A673 (cell line): ENCODE measurements at places on chromosomes 7 and 10. TPM values are rescaled to one million over a fixed set of nuclear protein-coding genes. Genes with fewer than 3 reads are reported as not detected.

DNA sequence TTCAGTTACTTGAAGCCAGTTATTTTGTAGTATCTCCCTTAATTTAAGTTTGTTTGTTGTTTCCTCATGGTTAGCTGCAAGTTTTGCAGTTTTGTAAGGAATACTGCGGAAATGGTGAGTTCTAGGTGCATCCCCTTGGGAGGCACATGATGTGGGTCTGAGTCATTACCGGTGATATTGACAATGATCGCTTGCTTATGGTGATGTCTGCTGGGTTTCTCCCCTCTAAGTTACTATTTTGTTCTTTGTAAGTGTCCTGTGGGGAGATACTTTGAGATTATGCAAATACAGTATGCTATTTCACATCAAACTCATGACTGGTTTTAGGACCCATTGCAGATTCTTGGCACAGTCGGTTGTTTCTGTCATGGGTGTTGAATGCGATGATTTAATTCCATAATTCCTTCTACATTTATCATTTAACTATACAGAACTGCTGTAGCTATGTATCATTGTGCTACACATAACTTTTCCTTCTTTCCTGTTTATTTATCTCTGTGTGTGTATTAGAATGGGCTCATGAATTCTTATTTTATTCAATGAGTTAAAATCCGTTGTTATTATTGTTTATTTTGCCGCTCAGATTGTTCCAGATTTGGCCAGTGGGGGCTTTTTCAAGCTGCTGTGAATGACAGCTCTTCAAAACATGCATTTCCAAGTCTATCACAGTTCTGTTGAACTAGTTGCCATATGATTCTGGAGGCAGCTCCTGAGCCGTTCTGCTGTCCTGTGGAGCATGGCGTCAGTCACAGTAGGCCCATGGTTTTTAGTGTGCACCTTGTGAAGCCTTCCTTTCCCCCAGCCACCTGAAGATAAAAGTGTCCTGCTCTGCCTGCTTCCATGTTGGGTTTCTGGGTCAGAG is 18.4 kb downstream of the TSPAN14 start:
- peak overlapping the region; percentile 70 for H3K27ac ChIP-seq
- H3K4me1 ChIP-seq, result peaks cover 44% of the 10 kb centered on the region
- peaks cover 5% of the 10 kb centered on the region for H3K36me3 ChIP-seq
- no peak overlapping the region for H3K4me3 ChIP-seq
- no peaks in the 10 kb centered on the region for H3K27me3 ChIP-seq
- DNase-seq, result peak; percentile 74

DNA sequence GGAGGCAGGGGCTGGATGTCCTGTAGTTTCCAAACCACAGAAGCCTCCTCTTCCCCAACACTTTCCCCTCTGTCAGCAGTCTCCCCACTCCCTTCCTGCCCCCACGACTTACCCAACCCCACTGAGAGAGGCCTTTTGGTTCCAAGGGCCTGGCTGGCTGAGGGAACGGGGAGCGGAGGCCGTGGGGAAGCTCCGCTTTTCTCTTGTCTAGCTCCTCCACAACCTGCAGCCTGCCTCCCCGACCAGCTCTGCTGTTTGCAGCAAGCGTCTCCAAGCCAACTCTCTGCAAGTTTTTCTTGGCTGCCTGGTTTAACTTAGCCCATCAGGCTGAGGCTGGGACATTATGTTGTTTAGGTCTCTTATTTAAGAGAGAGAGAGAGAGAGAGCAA is 126.8 kb downstream of the NEURL1 start:
- H3K4me1 ChIP-seq, result no peaks in the 10 kb centered on the region
- H3K27ac ChIP-seq, result no peak overlapping the region
- peaks cover 15% of the 10 kb centered on the region for H3K36me3 ChIP-seq
- H3K4me3 ChIP-seq, result no peak overlapping the region
- no peaks in the 10 kb centered on the region for H3K27me3 ChIP-seq

DNA sequence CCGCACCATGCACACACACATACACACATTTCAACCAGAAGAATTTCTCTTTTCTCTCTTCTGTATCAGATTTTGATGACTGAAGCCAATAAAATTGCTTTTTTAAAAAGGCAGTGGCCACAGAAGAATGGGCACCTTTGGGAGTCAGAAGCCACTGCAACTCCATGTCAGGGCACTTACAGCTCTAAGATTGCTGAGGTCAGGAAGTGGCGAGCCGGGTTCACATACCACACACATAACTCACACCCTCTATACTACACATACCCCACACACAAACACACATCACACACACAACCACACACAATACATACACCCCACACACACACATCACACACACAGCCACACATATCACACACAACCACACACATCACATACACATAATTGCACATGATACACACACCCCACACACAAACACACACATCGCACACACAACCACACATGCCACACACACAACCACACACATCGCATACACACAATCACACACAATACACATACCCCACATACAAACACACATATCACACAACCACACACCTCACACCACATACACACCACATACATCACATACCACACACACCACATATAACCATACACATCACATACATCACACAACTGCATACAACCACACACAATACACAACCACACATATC is 31.2 kb downstream of the GPRIN2 start:
- peaks cover 14% of the 10 kb centered on the region for H3K4me1 ChIP-seq
- no peak overlapping the region for H3K27ac ChIP-seq
- H3K36me3 ChIP-seq, result no peaks in the 10 kb centered on the region
- no peak overlapping the region for H3K4me3 ChIP-seq
- DNase-seq, result peak; percentile 28
- H3K27me3 ChIP-seq, result no peaks in the 10 kb centered on the region

GRCh38 chr7:68246189-68246633 is 1249.6 kb downstream of the TYW1 start:
- H3K36me3 ChIP-seq, result no peaks in the 10 kb centered on the region
- no peaks in the 10 kb centered on the region for H3K4me1 ChIP-seq
- no peaks in the 10 kb centered on the region for H3K27me3 ChIP-seq

- H3K4me1 ChIP-seq, result peaks cover 50% of the 10 kb centered on the region
- peak overlapping the region; percentile 21 for H3K27ac ChIP-seq
- H3K27me3 ChIP-seq, result no peaks in the 10 kb centered on the region
- no peak overlapping the region for H3K4me3 ChIP-seq
- no peak for DNase-seq
Measured at GRCh38 chr7:116584721-116585120, 59.9 kb downstream of the CAV1 start.

- H3K4me1 ChIP-seq, result peaks cover 13% of the 10 kb centered on the region
- H3K27me3 ChIP-seq, result no peaks in the 10 kb centered on the region
- DNase-seq, result no peak
Measured at GRCh38 chr7:102175423-102176170, 111.1 kb upstream of the SH2B2 start.

GRCh38 chr10:2011106-2011716 is 273.9 kb upstream of the ADARB2 start:
- H3K4me3 ChIP-seq, result no peak overlapping the region
- no peaks in the 10 kb centered on the region for H3K36me3 ChIP-seq
- DNase-seq, result no peak
- peaks cover 11% of the 10 kb centered on the region for H3K27me3 ChIP-seq

GRCh38 chr7:16562456-16563220 is 36.0 kb downstream of the LRRC72 start:
- H3K4me1 ChIP-seq, result peaks cover 22% of the 10 kb centered on the region
- DNase-seq, result no peak
- H3K36me3 ChIP-seq, result no peaks in the 10 kb centered on the region
- no peak overlapping the region for H3K4me3 ChIP-seq
- no peaks in the 10 kb centered on the region for H3K27me3 ChIP-seq

GRCh38 chr7:43501870-43502269 is 81.0 kb upstream of the STK17A start:
- no peak for DNase-seq
- no peaks in the 10 kb centered on the region for H3K27me3 ChIP-seq
- no peak overlapping the region for H3K4me3 ChIP-seq
- H3K4me1 ChIP-seq, result no peaks in the 10 kb centered on the region

DNA sequence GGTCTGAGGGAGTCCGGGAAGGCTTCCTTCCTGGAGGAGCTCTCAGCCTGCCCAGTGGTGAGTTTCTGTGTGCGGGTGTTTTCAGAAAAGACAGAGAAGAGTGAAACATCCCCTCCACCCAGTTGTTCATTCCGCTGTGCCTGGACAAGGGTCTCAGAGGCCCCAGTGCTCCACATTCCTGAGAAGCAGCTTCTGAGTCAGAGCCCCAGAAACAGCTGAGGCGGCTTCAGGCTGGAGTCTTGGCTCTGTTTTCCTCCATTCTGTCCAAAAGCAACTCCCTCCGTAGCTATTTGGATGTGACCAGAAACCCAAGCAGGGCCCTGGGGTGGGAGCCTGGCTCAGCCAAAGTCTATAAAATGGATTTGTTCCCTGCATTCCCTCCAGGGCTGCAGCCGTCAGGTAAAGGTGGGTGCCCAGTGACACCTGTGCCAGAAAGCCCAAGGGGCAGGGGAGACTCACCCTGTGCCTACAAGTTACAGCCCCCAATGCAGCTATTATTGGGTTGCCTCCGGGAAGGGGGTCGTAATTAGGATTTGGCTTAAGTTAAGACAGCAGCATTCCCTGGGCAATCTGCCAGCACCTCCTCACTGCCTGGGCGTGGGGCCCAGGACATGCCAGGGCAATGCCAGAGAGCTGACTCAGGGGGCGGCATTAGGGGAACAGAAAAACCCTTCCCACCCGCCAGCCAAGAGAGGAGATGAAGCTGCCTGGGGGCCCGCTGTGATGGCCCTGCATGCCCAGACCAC is 13.1 kb upstream of the CAMK2G start:
- peaks cover 38% of the 10 kb centered on the region for H3K4me1 ChIP-seq
- no peak overlapping the region for H3K4me3 ChIP-seq
- H3K27ac ChIP-seq, result peak overlapping the region; percentile 77
- H3K27me3 ChIP-seq, result no peaks in the 10 kb centered on the region
- DNase-seq, result peak; percentile 92

Gene AP4M1
- 24.0 and 25.1 TPM in 2 replicates for total RNA-seq

Gene GNAT3
- total RNA-seq, result not detected in 2 replicates

Gene ADAM22
- total RNA-seq, result 6.9 and 7.1 TPM in 2 replicates

Gene NUTM2D
- 1.3 and 1.7 TPM in 2 replicates for total RNA-seq

Gene ARPC1A
- total RNA-seq, result 155 and 167 TPM in 2 replicates

Gene SPRN
- total RNA-seq, result 0.13 TPM in 1 of 2 replicates, not detected in the other

Gene TWIST1
- total RNA-seq, result 37.6 and 41.6 TPM in 2 replicates

Gene WBP1L
- 20.0 and 20.3 TPM in 2 replicates for total RNA-seq

Gene SEMA4G
- total RNA-seq, result 6.1 and 9.2 TPM in 2 replicates
